ENCODE measurements at places on chromosomes 6 and 20. TPM values are rescaled to one million over a fixed set of nuclear protein-coding genes. Genes with fewer than 3 reads are reported as not detected.

Gene TCF15
- total RNA-seq: 5.9 TPM

Gene AK9
- total RNA-seq: 10.5 TPM

GRCh38 chr20:38471987-38472512 is 593 bp upstream of the RALGAPB start:
- DNase-seq: no peak

- DNase-seq: peak; percentile 35
Observed at GRCh38 chr20:8568075-8568474, 436.0 kb downstream of the PLCB1 start.

DNA sequence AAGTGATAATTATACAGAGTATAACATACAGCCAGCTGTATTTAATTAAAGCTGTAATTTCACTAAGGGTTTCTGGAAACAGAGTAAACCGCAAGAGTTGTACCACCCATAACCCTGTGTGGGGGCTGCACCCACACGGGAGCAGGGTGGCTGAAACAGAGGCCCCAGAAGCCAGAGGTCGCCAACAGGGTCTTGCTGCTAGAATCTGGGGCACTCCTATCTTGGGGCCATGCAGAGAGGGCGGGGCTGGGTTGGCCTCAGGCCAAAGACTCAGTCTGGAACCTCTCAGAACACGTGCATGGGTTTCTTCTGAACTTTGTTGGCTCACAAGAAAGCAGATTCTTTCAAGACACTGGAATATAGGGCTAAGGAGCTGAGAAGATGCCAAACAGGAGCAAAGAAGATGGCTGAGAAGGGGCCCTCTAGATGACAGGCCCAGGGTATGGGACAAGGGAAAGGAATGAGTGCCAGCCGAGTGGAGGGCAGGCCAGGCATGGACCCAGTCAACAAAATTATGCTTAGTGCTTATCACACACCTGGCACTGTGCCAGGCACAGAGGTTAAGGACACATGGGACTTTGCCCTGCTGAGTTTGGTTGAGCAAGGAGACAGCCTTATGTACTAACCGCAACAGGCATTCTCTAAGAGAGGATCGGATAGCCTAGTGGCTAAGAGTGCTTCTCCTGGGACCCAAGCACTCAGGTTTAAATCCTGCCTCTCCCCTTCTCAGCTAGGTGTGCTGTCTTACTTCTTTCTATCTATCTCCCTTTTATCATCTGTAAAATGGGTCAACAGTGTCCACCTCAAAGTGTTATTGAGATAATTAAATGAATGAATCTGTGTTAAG is 96.6 kb upstream of the FOXP4 start:
- DNase-seq: peak; percentile 61

- DNase-seq: peak; percentile 51
Observed at GRCh38 chr6:118705544-118706491, 54.4 kb upstream of the CEP85L start.

DNA sequence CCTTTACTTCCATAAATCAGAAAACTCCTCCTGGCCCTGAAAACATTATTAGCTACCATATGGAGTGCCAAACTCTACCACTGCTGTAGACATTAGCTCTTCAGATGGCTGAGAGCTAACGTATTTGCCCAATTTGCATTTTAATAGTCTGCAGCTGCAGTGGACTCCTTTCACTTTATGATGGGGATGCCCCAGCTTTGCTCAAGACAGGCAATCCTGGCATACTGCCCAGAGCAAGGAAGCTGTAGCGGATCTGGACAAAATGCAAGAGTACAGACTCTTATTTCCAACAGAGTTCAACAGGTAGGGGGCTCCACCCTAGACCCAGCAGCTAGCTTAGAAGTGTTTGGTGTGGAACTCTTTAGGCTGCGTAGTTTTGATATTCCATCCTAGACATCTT is 246.7 kb downstream of the FOXC1 start:
- peak; percentile 61 for DNase-seq

- no peak for DNase-seq
Observed at GRCh38 chr6:76677017-76677416, 604.6 kb upstream of the IMPG1 start.

- peak; percentile 59 for DNase-seq
Observed at GRCh38 chr20:36439040-36439730, 102.1 kb upstream of the MYL9 start.

GRCh38 chr6:11190625-11191245 is 41.7 kb downstream of the NEDD9 start:
- no peak for DNase-seq

- no peak for DNase-seq
Observed at GRCh38 chr6:52124126-52125121, 37.0 kb upstream of the PKHD1 start.

DNA sequence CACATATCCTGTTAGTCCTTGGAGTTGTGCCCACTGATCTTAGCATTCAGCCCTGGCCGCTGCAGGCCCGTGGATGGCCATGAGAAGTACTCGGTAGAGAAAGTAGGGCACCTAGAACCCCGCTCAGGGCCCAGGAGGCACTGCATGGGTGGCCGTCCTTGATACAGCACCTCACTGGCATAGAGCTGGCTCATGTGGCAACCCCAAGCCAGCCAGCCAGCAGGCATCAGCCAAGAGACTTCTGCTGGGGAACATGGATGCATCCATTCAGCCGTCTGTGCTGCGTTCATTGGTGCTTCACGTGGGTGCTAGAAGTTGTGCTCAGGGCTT is 10.6 kb downstream of the PYGB start:
- no peak for DNase-seq

All from muscle of leg (tissue), 16 donors.